ENCODE measurements at places on chromosomes 2 and 18. TPM values are rescaled to one million over a fixed set of nuclear protein-coding genes. Genes with fewer than 3 reads are reported as not detected.

Gene SERPINB3
- not detected for total RNA-seq

Gene GREB1
- 7.6 TPM for total RNA-seq

Gene CTLA4
- total RNA-seq = not detected

Gene MYL1
- 0.43 TPM for total RNA-seq

Gene ICOS
- total RNA-seq = not detected

Gene CD302
- total RNA-seq = 28.7 TPM

Gene CPS1
- 2.2 TPM for total RNA-seq

DNA sequence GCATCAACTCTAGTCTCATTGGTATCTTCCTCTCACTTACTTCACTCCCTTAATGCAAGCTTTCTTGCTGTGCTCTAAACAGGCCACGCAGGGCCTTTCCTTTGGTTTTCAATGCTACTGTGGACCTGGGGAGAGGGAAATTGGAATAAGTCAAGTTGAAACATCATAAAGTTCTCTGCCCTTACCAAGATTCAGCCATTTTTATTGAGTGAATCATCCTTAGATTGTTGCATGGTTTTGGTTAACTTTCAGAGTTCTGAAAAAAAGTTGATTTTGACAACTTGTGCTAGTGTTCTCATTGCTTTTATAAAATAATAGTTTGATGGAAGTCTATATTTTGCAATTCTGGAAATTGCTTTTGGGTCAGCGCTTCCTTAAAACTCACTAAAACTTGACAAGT is 852.8 kb upstream of the ACVR2A start:
- no peak for DNase-seq

DNA sequence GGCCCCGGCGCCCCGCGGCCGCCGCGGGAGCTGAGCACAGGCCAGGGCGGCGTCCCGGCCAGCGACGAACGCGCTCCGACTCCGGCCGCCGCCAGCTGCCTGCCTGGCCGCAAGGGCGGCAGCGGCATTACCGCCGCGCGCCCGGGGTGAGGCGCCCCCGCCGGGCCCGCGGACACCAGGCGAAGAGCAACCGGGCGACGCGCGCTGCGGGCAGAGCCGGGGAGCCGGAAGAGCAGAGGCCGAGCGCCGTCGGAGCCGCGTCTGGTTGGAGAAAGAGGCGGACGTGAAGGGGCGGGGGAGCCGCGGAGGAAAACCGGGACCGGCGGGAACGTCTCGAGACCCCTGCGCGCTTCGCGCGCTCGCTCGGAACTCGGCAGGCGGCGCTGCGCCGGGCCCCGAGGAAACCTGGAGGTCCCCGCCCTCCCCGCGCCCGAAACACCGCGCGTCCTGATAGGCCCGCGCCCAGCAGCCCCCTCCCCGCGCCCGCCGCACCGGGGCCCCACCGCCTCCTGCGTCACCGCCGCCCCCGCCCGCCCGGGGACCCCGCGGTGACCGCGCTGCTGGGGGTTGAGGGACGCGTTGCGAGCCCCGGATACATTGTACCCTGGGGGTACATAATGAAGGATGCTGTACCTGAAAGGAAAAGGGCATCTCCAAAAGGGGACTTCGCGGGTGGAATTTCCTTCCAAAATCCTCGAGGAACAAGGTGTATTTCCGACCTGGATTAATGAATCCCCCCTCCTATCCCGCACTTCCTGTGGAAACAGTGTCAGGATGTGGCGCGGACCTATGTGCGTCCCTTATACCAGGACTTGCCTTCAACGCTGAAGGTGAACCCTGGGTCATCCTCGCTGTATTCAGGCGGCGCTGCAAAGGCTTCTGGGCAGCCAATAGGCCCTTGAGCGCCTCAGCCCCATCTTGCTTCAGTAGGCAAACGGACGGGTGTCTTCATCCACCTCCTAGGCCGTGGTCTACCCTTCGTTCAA is 1.0 kb upstream of the B4GALT6 start:
- DNase-seq = no peak

- no peak for DNase-seq
These were observed 251.7 kb upstream of the HNRNPA3 start for GRCh38 chr2:176960736-176961520.

- DNase-seq = no peak
These were observed 160.2 kb downstream of the NCK2 start for GRCh38 chr2:105904938-105905337.

DNA sequence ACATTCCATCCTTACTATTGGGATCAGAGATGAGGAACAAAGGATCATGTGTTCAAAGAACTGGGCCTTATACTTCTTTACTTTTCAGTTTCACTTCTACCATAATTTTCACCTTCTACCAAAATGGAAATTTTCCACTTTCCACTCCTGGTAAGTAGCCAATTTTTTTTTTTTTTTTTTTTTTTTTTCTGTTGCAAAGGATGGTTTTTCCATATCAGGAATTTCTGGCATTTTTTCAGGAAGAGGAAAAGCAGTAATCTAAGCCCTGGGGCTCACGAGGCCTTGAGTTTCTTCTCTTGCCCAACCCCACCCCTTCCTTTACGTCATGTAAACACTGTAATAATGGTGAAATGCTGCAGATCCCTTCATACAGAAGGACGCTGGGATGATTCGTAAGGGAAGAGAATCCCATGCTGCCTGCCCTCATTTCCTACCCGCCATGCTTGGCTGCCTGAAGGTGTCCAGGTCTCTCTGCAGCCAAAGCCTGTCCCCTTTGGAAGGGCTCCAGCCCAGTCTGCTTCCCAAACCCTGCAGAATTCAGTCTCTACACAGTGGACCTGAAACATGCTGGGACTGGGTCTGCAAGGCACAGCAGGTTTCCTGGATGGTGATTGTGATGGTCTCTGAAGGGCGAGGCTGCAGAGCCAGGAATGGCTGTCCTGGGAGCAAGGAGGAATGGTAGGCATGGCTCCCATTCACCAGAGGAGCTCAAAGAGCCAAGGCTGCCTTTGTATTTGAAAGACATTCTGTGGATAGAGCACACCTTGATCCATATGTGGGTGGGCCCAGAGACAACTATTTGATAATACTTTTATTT is 57.0 kb downstream of the EFR3B start:
- peak; percentile 76 for DNase-seq

- DNase-seq = no peak
These were observed 29.6 kb downstream of the DOK1 start for GRCh38 chr2:74584088-74584645.

- no peak for DNase-seq
These were observed 29.9 kb downstream of the DAPL1 start for GRCh38 chr2:158825021-158825420.

DNA sequence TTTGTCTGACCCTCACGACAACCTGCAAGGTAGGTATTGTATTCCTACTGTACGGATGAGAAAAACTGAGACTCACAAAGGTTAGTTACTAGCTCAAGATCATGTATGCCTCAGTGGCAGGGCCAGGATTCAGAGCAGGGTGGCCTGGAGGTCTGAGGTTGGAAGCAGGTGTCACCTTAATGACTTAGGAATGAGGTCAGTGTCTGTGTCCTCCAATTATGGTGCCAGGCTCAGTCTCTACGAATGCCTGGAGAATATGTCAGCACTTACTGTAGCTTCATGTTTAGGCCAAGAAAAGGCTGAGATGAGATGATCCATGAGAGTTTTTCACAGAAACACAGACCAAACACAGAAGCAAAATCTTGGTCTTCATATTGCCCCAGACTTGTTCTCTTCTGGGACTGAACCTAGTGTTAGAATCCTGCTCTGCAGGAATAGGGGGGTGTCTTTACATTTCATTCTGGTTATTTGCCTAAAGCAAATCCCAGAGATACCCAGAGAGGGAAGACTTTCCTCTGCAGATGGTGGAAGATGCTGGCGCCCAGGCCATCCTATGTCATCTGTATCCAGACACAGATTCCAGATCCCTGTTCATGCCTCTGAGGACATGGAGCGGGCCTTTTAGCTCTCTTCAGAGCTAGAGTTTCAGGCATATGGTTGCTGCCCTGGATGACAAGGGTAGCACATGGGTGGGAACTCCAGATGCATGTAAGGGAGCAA is 16.3 kb upstream of the RAB10 start:
- DNase-seq = no peak

- DNase-seq = no peak
These were observed 56.4 kb downstream of the NCK2 start for GRCh38 chr2:105800953-105801635.

DNA sequence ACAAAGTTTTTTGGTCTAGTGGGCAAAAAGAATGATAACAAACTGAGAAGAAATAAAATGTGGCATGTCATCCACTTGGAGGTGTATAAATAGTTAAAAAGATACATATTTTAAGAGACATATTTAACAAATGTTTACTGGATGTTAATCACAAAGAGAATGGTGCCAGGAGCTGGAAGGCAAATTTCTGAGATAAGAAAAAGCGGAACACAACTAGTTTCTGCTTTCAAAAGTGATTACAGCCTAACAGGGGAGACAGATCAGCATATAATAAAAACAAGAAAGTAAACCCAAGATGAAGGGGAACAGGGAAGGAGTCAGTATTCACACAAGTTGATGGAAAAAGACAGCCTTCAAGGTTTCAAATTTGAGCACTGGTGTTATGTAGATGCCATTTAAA is 91.3 kb downstream of the OLA1 start:
- no peak for DNase-seq

All from right atrium auricular region (tissue), 2 donors.